Breast epithelium (tissue), 4 donors: ENCODE measurements at places on chromosomes 7 and 10.

DNA sequence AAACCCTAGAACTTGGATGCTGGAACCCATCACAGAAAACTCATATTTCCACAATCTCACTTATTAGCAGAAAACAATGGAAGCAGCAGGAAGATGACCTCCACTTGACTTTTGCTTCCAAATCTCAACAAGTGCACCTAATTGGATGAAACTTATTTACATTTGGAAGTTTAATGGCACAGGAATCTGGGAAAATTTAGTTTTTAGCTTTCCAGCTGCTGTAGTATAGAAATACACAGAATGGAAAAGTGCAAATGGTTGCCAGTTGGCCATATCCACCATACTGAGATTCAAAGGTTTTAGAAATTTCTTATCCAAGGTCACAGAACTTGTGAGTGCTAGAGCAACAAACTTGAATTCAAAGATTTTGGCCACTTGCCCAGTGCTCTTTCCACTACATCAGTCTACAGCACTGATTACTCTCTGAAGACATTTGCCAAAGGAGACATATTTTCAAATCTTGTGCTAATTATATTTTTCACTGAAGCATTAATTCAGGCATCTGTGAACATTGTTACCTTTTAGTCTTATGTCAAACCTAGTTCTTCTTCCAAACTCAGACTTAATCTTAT, 9.3 kb upstream of the AHR start:
- DNase-seq: no peak

DNA sequence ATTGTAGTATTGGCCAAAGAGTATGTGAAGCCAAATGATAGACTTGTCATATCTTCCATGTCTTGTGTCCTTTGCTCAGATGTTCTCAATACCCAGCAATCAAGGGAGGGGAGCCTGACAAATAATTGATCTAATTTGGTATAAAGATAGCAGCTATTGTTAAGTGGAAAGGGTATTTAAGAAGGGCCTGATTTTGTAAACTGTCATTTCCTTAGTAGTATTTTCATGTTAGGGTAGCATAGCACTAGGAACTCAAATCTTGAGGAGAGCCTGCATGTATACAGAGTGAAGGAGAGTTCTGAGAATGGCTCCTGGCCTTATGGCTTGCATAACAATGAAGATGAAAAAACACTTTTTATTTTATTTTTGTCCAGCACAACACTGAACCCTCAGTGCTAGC, 53.1 kb downstream of the GNAI1 start:
- DNase-seq: no peak

DNA sequence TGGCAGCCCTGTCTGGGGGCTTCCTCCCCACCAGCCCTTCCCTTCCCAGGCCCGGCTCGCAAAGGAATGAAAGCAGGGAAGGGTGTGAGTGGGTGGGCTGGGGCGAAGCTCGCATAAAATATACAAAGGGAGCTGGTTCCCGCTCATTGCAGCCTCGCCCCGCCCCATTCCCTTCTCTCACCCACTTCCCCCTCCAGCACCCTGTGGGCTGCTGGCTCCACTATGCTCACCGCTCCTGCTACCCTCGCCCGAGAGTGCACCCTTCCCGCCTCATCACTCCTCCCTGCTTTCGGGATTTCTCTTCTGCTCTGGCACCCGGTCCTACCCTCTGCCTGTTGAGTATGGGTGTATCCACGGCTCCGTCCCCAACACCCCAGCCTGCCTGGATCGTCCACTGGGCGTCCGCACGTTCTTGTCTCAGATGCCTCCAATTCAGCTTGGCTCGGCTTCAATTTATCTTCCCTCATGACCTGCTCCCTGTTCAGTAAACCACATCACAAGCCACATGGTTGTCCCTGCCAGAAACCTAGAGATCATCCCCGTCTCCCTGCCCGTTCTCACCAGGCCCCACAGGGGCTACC, 14.4 kb upstream of the TTYH3 start:
- no peak for DNase-seq

DNA sequence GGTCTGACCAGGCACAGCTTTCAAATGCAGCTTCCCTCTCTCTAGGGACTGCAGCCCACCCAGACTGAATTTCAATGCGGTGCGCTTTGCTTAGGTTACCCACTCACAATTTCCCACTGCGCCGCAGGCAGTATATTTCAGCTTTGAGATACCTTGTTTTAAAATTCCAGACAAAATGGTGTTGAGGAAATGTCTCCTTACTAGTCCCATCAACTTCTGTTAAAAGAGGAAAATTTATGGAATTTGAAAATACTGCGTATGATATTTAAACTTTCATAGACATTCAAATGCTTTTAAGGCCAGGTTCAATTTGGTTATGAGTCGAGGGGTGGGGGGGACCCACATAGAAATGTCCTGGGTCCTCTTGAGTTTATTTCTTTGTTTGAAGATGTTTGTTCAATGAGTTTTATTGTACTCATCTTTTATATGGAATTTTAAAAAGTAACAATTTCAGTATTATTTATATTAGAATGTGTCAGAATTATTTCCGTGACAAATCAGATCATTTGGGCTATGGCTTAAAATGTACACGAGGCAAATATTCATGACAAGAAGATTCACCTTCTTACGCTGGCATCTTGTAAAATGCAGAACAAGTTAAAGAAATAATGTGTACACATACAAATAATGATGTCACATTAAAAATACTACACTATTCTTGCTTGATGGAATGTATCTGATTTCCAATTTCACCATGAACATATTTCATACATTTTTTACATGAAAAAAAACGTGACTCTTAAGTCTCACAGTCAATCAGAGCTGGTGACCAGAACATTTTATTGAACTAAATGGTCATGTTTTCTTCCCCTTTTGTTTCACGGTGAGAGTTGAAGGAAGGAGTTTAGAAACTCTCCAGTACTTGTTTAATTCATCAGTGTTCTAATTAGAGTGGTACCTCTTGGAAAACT, 1.3 kb downstream of the IKZF1 start:
- no peak for DNase-seq

- no peak for DNase-seq
These were observed 146.8 kb upstream of the SLC26A5 start for GRCh38 chr7:103592844-103593243.

GRCh38 chr7:151080067-151080521, 515 bp downstream of the FASTK start:
- DNase-seq: no peak

GRCh38 chr10:128050936-128051335, 75.3 kb downstream of the MKI67 start:
- DNase-seq: no peak

DNA sequence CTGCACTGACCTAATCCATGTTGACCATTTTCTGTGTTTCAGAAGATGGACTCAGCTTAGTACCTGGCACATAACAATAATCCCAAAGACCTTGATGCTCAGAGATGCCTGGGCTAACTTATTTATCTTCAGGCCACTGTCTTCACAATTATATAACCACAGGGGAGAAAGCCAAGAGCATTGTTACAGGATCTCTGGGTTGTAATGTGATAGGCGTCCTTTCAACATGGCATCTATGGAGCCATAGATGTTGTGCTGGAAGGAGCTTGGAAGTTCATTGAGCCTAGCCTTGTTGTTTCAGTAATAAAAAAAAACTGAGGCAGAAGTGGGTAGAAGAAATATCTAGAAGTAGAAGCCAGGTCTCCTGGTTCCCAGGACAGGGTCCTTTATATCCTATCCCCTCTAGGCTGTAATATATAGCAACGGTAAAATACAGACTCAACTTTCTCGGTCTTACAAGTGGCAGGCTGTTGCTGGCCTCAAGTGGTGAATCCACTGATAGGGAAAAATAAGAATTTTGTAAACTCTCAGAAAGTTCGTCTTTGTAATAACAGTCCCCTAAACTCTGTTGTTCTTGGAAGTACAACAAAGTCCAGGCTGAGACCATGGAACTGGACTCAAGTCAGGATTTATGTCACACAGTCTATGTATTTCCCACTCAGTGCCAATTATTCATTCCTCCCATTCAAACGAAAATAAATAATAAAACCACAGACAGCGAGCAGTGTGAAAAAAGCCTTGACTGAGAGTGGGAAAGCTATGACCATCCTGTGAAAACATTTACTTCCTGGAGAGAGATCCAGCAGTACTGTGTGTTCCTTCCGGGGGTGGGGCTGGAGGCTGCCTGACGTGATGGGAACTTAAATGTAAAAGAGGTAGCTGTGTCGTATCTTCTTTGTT, 277.6 kb downstream of the REEP3 start:
- no peak for DNase-seq

DNA sequence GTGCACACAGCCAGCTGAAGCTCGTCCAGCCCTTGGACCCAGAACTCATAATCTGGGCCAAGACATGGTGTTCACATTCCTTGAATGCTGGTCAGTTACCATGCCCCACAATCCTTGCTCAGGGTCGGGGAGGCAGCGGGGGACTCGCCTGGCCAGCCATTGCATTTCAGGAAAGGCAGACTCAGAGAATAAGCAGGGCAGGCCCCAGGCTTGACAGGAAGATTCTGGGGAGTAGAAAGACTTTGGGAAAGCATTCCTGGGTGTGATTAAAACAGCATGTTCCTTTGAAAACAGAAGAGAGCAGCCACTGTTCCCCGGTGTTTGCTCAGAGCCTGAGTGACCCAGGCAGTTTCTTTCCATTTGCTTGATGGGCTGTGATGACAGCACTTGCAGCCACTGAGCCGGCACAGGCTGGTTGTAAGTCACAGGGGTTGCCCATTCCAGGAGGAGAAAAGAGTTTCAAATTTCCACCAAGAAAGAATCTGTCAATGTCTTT, 473.7 kb downstream of the TYW1 start:
- peak; percentile 43 for DNase-seq

DNA sequence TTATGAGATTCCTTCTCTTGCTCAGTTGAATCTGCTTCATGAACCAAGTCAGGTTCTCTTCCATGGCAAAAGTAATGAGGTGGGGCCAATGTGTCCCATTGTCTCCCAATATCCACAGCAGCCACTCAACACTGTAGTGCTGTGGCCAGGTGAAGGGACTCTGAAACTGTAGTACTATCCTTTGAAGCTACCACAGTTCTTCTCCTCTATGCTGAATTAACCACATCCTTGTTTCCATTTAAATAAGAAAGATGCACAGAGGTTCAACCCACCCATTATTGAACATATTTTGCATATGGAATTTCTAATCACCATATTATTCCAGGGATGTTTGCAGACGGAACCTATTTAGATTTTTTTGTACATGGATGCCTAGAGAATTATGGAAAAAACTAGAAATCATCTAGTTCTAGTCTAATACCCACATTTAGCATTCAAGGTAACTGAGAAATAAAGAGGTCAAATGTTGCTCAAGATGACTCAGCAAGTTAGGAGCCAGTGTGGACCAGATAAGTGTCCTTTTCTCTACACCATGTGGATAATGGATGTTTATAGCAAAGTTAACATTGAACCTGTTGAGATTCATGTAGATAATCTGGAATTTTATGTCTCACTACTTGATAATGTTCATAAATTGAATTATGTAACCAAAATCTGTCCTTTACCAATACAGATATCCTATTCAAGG, 64.5 kb downstream of the LRRTM3 start:
- DNase-seq: no peak

GRCh38 chr7:5477723-5478531, 54.3 kb upstream of the TNRC18 start:
- no peak for DNase-seq
